Suprapubic skin (tissue), 4 donors: ENCODE measurements at places on chromosomes 16 and 17. TPM values are rescaled to one million over a fixed set of nuclear protein-coding genes. Genes with fewer than 3 reads are reported as not detected.

DNASE1 gene
- total RNA-seq: 32.7 TPM

DNA sequence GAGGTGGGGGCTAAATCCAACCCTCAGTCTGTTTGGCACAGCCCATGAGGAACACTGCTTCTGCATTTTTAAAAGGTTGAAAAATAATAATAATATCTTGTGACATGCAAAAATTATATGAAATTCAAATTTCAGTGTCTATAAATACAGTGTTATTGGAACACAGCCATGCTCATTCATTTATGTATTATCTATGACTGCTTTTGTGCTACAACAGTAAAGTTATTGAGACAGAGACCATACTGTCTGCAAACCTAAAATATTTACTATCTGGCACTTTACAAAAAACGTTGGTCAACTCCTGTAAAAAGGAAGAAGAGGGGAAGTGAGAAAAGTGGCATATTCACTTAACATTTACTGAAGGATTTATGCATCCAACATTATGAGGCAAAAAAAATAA is 3.1 kb downstream of the ABCA5 start:
- no peak for DNase-seq

GRCh38 chr16:66271074-66272060 is 95.1 kb upstream of the CDH5 start:
- no peak for DNase-seq

DNA sequence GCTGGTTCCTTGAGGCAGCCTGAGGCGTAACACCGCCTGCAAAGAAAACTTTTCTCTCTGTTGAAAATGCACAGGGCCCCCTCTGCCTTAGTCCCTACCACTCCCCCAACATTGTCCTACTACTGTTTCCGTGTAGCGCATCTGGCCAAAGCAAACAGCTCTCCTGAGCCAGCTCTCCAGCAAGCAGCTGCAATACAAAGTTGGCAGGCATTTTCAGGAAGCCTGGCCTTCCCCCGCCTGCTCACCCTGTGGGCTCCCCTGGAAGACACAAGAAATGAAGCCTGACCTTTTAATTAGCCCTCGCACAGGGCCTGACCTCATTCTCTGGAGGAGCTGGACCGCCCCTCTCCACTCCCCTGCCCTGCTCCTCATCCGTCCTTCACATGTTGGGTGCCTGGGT is 66.7 kb downstream of the SOX9 start:
- DNase-seq: no peak
